ENCODE measurements at places on chromosomes 4 and X.

- no peak for DNase-seq
Observed at GRCh38 chrX:145552643-145553042, 265.0 kb upstream of the SLITRK2 start.

DNA sequence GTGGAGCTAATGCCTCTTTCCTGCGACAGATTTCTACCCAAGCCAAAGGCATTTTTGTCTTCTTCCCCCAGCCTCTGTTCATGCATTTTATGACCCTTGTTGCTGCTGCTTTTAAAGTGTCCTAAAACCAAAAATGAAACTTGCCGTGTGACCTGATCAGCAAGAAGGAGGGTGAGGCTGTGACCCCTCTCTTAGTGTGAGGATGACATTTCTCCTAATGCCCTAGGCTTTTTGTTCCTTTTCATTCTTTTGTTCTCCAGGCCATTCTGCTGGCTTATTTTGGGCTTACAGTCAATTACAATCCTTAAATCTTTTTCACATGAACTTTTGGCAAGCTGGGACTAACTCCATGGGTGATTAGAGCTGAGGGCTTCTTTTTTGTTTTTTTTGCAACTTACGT, 34.4 kb downstream of the PTTG2 start:
- no peak for DNase-seq

DNA sequence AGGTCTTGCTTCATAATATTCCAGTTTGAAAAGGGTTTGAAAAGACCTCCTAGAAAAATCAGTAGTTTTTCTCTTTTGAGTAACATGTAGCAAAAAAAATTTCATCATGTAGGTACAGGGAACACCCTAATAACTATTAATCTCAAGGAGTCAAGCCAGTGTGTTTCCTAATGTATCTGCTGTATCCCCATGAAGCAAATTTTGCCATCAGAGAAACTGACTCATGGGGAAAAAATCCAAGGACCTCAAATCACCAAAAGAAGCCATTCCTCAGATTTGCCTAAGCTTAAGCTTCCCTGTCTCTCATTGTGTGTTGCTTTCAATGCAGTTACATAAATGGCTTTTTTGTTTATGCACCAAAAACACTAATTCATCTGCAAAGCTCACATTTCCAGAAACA, 29.7 kb downstream of the F9 start:
- DNase-seq = no peak

DNA sequence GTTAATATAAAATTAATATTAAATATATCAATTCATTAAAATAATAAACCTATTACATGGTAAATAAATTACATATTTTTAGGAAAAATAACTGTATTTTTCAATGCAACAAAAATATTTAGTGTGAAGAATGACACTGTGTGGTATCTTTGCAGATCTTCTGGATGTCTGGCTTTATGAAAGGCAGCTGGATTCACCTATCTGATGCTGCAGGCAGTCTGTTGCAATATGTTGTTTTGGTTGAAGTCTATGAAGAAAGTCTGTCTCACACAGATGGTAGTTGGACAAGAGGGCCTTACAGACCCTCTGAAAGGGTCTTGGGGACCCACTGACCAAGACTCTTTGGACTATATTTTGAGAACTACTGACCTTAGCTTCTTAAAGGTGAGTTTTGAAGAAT, 89.1 kb upstream of the TMEM150C start:
- no peak for DNase-seq

DNA sequence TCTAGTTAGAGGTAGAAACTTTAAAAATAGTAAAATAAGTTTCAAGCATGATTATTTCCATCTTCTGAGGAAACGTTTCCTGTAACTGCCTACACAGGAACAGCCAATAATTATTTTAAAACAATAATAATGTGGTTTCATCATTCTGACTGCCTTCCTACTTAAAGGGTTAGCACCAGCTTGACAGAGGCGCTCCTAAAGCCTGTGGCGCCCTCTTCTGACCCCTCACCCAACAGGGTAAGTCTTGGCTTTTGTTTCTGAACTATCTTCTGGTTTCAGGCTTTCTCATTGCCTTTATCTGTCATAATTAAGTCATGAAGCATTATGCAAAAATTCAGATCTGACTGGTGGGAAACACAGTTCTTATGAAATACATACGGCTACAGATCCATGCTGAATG, 96.7 kb downstream of the ITM2A start:
- DNase-seq = no peak

DNA sequence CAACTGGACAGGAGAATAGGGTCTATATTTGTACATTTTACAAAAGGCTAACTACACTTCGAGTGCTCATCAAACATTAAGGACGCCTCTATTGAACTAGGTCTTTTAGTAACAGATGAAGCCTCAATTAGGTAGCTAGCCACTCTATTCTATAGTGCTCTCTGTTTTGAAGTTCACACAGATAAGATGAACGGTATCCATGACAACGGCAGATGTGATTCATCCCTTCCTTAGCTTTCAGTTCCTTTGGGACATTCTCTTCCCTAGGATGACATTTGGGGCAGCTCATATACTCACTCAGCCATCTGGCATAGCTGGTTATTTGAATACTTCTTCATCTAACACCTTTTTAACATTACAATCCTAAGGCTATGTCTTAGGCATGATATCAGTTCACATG, 62.4 kb upstream of the WDFY3 start:
- DNase-seq = no peak

- DNase-seq = no peak
Observed at GRCh38 chr4:161767116-161767515, 396.7 kb downstream of the FSTL5 start.

DNA sequence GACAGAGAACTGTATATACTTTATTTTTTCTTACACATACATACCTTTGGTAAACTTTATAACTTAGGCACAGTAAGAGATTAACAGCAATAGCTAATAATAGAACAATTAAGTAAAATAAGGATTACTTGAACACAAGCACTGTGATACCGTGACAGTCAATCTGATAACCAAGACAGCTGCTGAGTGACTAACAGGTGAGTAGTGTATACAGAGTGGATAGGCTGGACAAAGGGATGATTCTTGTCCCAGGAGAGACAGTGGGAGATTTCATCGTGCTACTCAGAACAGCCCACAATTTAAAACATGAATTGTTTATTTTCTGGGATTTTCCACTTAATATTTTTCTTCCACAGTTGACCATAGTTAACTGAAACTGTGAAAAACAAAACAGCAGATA, 411.8 kb downstream of the PPP1R2C start:
- no peak for DNase-seq

DNA sequence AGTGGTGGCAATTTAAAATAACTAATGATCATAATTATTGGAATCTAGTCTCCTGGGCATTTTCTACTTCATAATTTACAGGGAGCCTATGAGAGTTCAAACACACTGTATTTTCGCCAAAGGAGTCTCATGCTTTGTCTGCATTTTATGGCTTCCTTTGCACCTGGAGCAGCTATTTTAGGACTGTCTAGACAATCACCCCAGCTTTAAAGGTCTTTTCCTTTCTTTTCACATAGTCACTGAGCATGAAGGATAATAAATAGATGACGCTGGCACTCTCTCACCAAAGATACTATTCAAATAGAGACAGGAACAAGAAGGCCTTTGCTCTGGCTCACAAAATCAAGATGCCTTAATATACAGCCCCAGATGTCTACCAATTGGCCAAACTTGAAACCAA, 43.0 kb downstream of the AMELX start:
- DNase-seq = peak; percentile 25

GRCh38 chr4:22522206-22522605, 6.3 kb upstream of the ADGRA3 start:
- DNase-seq = no peak

- no peak for DNase-seq
Observed at GRCh38 chr4:168541266-168541953, 44.6 kb downstream of the PALLD start.

DNA sequence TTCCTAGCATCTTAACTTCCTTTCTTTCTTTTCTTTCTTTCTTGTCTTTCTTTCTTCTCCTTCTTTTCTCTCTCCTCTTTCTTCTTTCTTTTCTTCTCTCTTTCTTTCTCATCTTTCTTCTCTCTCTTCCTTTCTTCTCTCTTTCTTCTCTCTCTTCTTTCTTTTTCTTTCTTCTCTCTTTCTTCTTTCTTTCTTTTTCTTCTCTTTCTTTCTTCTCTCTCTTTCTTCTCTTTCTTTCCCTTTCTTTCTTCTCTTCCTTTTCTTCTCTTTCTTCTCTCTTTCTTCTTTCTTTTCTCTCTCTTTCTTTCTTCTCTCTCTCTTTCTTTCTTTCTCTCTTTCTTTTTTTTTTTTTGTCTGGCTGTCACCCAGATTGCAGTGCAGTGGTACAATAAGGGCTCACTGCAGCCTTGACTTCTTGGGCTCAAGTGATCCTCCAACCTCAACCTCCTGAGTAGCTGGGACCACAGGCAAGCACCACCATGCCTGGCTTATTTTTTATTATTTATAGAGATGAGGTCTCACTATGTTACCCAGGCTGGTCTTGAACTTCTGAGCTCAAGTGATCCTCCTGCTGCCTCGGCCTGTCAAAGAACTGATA, 17.5 kb downstream of the NMU start:
- DNase-seq = no peak

DNA sequence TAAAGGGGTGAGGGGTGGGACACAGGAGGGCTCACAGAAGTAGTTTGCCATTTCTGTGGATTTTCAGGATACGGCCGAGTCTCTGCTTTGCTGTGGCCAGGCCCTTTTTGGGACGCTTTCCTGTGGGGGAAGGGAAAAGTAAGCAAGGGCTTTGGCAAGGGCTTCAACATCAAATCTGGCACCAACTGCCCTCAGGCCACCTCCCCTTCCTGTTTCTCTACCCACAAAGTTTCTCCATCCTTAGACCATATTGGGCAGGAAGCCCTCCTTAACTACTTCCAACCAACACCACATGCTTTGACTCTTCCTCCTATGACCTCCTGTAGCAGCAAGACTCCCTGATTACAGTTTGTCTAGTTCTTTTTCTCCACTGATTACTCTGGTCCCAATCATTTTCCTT, 105.1 kb downstream of the PHF8 start:
- DNase-seq = no peak

DNA sequence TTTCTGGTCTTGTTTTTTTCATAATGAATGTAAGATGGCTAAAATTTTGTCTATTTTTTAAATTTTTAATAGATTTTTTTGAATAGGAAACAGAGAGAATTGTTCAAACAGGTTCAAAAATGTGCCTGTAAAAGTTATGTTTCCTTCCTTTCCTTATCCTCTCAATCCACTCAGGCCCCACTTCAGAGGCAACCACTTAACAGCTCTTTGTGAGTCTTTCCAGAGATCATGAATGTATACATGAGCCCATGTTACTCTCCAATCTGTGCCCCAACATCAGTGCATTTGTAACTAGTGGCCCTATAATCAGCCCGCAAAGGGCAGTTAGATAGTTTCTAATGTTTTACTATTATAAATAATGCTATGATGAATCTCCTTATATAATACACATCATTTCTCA, 14.0 kb downstream of the CFI start:
- no peak for DNase-seq

DNA sequence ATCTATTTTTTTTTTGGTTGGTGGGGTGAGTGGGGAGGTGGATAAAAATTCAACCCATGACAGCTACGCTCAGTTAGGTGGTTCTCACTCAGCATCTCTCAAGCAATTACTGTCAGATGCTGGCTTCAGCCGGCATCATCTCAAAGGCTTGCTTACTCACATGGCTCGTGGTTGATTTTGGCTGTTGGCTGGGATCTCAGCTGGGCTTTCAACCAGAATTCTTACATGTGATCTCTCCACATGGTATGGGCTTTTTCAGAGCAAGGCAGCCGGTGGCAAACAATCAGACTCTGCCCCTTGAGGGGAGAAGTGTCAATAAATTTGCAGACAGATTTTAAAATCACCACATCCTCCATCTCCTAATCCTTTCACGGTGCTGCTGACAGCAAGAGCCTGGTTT, 47.2 kb downstream of the SLC34A2 start:
- DNase-seq = no peak

All from NCI-H1417 treated with DMSO at 0.1 percent for 48 hours (cell line).